ENCODE measurements at places on chromosomes 6 and 20.

- no peak for DNase-seq
Measured at GRCh38 chr6:20879121-20879520, 344.9 kb downstream of the CDKAL1 start.

DNA sequence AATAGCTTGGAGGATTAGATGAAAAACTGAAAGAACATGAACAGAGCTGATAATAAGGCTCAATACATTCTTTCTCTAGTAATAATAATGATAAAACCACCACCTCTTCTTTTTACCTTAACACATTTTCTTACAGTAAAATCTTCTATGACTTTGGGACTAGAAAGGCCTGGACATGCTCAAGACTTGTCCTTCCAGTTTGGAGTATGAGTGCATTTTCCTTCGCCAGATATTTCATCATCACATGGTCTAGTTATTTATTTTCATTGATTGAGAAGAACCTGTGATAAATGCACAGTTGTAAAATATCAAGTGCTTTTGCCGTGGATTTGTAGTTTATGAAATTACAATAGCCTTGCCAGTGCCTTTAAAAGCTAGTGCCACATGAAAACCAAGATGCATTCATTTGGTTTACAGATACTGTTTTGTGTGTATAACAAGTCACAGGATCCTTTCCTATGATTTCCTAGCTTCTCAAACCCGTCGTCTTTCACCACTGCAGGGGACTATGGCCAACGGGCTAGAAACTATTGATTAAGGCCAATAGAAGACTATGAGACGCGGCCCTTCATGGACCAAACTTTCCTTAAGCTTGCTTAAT is 200.2 kb upstream of the ZNF217 start:
- DNase-seq, result no peak

GRCh38 chr6:34726055-34726454 is 29.5 kb upstream of the ILRUN start:
- no peak for DNase-seq

DNA sequence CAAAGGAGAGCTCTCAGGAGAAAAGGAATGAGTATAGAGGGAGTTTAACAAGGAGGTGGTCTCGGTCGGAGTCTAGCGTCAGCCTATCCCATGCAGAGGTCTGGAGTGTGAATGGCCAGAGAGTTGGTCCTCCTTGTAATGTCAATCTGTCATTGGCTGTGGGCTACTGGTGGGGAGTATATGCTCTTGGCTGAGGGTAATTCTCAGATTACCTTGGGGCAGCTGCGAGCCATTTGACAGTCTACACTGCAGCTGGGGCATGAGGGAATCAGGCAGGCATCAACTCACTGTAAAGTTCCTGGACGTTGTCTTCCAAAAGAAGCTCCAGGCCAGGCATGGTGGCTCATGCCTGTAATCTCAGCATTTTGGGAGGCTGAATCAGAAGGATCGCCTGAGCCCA is 48.1 kb downstream of the EBF4 start:
- no peak for DNase-seq

DNA sequence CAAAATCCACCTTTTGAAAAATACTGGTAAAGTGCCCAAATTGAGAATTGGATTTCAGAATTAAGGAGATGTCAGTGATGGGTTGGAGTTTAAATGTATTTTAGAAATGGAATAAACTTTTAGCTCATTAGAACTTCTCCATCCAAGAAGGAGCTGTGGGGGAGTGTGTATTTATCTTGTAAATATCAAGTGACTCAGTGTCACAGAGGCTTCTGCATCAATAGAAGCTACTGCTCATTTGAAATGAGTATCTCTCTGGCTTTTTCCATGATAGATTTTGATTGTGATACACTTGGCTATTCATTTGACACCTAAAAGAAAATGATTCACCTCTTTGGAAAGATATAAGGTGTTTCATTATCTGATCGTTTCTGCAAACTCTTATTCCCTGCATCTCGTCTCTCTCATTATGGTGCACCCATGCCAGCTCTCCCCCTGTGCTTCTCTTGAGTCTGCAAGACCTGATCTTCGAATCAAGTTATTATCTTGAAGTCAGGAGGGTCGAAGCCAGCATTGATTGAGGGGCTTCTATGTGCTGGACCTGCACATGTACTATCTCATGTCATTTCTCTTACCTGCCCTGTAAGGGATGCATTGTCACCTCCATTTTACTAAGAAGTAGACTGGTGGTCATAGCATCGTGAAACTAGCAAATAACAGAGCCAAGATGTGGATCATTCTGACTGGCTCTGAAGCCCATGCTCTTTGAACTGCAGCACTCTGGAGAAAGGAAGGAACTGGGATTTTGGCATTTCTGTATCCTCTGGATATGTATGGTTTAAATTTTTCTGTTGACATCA is 30.1 kb downstream of the VAPB start:
- no peak for DNase-seq

DNA sequence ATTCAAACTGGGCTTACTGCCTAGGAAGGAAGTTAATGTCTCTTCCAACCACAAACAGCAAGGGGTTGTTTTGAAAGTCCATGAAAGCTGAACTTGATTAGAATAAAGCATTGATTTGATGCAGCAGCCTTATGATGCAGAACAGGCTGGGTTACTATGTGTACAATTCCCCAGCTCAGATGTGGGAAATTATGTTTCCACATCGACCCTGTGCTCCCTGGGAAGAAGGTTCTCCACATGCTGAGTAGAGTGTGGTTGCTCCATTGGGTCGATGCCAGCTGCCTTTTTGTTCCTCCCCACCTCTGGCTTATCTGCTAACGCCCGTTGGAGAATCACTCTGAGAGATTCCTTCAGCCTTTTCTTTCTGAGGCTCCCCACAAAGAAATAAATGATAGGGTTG is 1.2 kb downstream of the MAS1L start:
- no peak for DNase-seq

GRCh38 chr6:17169711-17170110 is 67.9 kb downstream of the STMND1 start:
- no peak for DNase-seq

DNA sequence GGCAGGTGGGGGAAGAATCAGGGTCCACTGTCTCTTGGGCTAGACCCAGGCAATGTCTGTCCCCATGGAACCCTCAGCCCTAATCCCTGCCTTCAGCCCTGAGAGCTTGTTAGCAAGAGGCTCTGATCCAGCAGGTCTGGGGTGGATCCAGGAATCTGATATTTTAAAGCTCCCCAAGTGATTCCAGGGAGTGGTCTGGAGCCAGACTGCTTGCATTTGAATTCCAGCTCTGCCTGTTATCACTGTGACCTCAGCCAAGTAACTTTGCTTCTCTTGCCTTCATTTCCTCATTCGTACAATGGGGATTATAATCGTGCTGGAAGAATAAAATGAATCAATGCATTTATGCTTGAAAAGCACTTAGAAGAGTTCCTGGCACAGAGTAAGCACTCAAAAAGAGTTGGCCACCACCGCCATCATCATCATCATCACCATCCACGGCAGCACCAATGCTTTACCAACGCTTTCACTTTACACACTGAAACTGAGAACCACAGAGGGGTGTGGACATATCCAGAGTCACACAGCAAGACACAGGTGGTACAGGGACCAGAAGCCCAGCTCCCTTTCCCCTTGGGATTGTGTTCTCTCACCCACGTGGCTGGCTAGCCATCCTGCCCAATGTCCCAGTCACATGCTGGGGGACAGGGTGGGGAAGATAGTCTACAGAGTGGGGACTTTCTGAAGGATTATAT is 75.7 kb upstream of the RALY start:
- no peak for DNase-seq

DNA sequence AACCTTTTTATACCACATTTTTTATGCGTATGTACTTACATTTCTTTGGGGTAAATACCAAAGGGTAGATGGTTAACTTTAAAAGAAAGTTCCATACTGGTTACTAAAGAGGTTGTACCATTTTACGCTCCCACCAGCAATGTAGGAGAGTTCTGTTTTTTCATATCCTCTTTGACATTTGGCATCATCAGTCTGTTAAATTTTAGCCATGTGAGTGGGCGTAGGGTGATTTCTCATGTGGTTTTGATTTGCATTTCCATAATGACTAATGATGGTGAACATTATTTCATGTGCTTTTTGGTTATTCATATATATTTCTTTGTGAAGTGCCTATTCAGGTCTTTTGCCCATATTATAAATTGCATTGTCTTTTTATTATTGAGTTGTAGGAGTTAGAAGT is 194.2 kb downstream of the PRL start:
- DNase-seq, result no peak

DNA sequence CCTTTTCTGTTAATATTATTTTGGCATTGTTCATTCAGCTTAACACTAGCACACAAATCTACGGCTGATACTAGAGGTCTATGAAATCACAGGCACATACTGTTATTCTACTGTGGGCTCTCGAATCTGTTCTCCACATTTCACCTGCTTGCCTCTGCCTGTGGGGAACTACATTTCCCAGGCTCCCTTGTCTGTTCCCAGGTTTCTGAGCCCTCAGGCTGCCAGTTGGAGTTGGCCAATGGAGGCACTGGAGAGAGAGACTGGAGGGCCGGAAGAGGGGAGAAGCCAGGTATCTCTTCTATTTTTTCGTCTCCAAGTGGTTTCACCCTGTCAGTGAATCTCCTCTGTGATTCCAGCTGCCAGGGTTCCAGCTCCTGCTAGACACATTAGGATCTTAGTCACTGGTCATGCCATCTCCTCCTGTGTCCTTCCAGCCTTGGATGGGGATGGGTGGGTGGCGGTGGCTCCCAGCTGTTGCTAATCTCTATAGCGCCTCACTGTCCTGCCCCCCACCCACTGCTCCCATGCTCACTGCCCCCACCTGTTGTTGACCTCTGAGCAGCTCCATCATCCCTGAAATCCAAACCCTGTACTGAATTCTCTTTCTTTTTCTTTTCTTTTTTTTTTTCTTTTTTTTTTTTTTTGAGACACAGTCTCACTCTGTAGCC is 188.2 kb downstream of the LRFN2 start:
- no peak for DNase-seq

GRCh38 chr6:83852528-83853177 is 507 bp upstream of the RIPPLY2 start:
- DNase-seq, result no peak

DNA sequence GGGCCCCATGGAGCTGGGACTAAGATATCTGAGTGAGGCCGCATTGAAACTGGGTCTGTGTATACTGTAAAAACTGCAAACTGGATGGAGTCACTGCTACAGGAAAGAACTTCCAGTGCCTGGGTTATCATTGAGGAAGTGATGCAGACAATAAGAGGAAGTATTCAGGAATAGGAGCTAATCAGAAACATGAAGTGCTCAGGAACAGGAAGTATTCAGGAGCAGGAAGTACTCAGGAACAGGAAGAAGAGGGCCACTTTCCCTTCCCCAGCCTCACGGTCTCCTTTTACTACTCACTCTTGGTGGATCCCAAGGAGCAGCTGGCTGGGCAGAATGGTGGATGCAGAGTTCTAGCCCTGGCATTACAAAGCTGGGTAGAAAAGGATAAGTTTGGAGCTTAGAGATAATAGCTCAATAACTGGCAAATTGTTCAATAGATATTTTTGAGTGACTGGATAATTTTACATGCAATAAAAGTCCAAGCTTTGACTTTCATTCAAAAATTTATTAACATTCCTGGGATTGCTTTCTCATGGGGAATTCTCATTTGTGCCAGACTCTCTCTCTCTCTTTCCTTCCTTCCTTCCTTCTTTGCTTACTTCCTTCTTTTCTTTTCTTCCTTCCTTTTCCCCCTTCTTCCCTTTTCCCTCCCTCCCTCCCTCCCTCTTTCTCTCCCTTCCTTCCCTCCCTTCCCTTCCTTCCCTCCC is 82.2 kb upstream of the PAX1 start:
- DNase-seq, result no peak

DNA sequence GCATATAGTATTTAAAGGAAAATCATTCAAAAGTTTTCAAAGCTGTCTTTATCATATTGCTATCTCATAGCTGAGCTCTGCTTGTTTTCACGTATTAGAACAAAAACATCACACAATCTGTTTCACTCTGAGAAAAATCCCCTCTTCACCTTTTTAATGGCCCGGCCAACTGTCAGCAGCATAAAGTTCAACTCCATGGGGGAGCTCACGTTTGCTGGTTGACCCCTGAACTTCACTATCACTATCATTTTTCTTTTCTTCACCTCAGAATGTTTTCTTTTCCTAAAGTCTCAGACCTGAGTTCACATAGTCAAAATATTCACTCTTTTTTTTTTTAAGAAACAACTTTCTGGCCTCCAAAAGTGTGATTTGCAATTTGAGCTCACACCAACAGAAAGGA is 374.4 kb upstream of the MARCKS start:
- no peak for DNase-seq

- no peak for DNase-seq
Measured at GRCh38 chr6:7446619-7447325, 57.2 kb downstream of the RIOK1 start.

GRCh38 chr6:139531148-139532115 is 157.0 kb upstream of the CITED2 start:
- DNase-seq, result no peak

DNA sequence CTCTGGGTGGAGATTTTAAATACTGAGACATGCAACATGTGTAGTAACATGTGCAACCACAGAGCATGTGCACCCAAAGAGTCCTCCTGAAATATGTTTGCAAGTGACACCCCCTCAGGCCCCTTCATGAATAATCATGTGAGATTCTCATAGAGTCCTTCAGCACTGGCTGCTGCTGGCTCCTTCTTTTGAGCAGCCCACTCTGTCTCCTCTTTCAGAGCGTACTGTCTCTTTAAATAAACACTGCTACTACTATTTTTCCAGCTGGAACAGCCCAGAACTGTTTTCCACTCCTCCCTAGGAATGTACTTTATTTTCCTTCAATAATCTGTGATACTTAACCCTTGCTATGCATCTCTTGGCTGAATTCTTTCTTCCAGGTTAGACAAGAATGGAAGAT is 42.0 kb downstream of the HLA-DRB5 start:
- DNase-seq, result no peak

- DNase-seq, result no peak
Measured at GRCh38 chr6:36731622-36732310, 34.1 kb downstream of the RAB44 start.

DNA sequence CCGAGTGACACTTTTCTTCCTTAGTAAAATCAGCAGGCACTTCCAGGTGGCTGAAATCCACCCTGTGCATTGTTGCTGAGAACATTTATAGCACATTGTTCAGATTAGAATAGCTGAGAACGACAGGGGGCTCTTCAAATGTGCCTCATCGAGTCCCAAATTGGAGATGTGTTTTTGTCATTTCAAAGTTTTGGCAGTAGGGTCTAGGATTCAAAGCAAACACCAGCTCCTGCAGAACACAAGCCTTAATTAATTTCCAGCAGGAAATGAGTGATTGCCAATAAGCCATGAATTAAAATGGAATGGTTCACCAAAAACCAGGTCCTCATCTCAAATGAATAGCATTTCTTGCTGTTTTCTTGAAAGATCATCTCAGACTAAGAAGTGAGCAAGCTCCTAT is 171.6 kb downstream of the PLCB1 start:
- DNase-seq, result no peak

DNA sequence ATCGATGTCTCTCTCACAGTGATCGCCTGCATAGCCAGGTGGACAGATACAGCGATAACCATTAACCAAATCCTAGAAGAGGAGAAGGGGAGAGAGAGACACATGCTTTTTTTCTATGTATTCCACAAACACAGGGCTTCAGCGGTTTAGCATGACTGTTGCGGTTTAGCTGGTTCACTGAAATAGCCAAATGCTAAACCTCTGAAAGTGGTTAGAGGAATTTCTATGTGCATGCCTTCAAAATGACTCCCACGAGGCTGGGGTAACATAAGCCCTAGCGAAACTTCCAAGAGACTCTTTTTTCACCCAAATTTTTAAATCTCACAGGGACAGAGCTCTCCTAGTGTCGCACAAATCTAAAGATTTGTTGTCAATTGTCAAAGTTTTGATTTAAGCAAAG is 25.1 kb downstream of the JAG1 start:
- DNase-seq, result peak; percentile 86

GRCh38 chr6:53428886-53429285 is 80.1 kb upstream of the ELOVL5 start:
- no peak for DNase-seq

Data from kidney epithelial cell (primary cell).